HCT116 (cell line): ENCODE measurements at places on chromosomes 11 and 22. TPM values are rescaled to one million over a fixed set of nuclear protein-coding genes. Genes with fewer than 3 reads are reported as not detected.

DNA sequence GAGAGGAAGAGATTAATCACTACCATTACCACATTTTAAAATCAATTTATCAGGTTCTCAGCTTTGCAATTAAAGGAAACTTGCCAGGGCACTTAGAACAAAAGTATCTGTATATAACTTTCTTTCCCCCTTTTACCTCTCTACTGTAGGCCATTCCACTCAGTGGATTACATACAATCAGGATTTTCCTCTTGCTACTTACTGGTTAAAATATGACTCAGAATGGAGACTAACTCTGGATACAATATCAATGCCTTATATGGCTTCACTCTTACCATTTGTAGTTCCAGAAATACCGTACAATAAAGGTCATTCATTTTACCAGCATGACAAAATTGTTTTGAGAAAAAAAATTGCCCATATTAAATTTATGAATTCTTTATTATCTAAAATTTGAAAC, 706.8 kb downstream of the KCNA4 start:
- H3K4me1 ChIP-seq = no peaks in the 10 kb centered on the region
- H3K27me3 ChIP-seq = no peaks in the 10 kb centered on the region
- no peak for DNase-seq
- H3K27ac ChIP-seq = no peak overlapping the region

GRCh38 chr22:48631288-48631863, 1196.3 kb downstream of the BRD1 start:
- no peak overlapping the region for H3K27ac ChIP-seq
- DNase-seq = no peak
- H3K4me3 ChIP-seq = no peak overlapping the region
- H3K4me1 ChIP-seq = no peaks in the 10 kb centered on the region
- H3K27me3 ChIP-seq = peaks cover 4% of the 10 kb centered on the region; the same call in 1 of the 2 replicates

The PLEKHB1 gene
- total RNA-seq = 22.9 TPM

The OR4D5 gene
- total RNA-seq = not detected

The ACER3 gene
- total RNA-seq = 19.1 TPM

GRCh38 chr11:129703846-129704245, 111.8 kb upstream of the TMEM45B start:
- H3K36me3 ChIP-seq = no peaks in the 10 kb centered on the region
- no peak overlapping the region for H3K27ac ChIP-seq
- H3K4me1 ChIP-seq = peaks cover 5% of the 10 kb centered on the region; the same call in 1 of the 2 replicates
- no peak overlapping the region for H3K4me3 ChIP-seq
- H3K27me3 ChIP-seq = no peaks in the 10 kb centered on the region

DNA sequence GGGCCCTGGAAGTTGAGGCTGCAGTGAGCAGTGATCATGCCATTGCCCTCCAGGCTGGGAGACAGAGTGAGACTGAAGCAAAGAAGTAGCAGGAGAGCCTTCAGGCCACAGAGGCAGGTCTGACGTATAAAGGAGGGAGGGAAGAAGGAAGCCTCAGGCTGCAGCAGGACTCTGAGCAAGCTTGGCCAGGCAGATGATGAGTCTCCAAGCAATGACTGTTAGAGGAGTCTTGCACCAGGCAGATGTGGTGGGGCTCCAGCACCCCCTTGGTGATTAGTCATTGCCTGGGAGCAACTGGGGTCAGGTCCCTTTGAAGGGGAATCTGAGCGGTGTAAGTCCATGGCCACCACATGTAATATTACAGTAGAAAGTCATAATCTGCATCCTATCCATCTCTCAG, 36.6 kb upstream of the NFAM1 start:
- no peak overlapping the region for H3K27ac ChIP-seq
- H3K27me3 ChIP-seq = no peaks in the 10 kb centered on the region
- DNase-seq = no peak
- H3K36me3 ChIP-seq = no peaks in the 10 kb centered on the region

DNA sequence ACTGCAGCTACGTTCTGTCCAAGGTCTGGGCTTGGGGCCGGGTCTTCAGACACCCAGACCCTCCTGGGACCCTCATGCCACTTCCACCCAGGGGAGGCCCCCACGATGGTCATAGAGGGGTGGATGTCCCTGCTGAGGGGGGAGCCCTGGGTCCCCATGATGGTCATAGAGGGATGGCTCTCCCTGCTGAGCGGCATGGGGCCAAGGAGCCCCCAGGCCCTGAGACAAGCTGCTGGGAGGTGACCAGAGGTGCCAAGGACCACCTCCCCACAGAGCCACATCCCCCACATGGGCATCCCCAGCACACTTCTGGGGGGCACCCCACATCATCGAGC, 7.2 kb downstream of the MUC5B start:
- no peak overlapping the region for H3K4me3 ChIP-seq
- no peak overlapping the region for H3K27ac ChIP-seq
- H3K36me3 ChIP-seq = no peaks in the 10 kb centered on the region
- H3K4me1 ChIP-seq = no peaks in the 10 kb centered on the region
- no peak for DNase-seq
- H3K27me3 ChIP-seq = no peaks in the 10 kb centered on the region

- no peak overlapping the region for H3K4me3 ChIP-seq
- no peaks in the 10 kb centered on the region for H3K36me3 ChIP-seq
- no peaks in the 10 kb centered on the region for H3K27me3 ChIP-seq
- no peak overlapping the region for H3K27ac ChIP-seq
- no peak for DNase-seq
- peaks cover 48% of the 10 kb centered on the region for H3K4me1 ChIP-seq
These were observed 122.7 kb downstream of the RBFOX2 start for GRCh38 chr22:35905894-35906293.

GRCh38 chr11:86508604-86509587, 134.2 kb downstream of the CCDC81 start:
- H3K4me1 ChIP-seq = peaks cover 12% of the 10 kb centered on the region
- H3K36me3 ChIP-seq = no peaks in the 10 kb centered on the region
- H3K27ac ChIP-seq = no peak overlapping the region
- no peak for DNase-seq

GRCh38 chr11:76526878-76527277, 82.1 kb downstream of the EMSY start:
- no peak overlapping the region for H3K4me3 ChIP-seq
- H3K4me1 ChIP-seq = peaks cover 14% of the 10 kb centered on the region
- DNase-seq = no peak

The LMO2 gene
- total RNA-seq = 2.8 TPM

- no peak overlapping the region for H3K27ac ChIP-seq
- no peaks in the 10 kb centered on the region for H3K27me3 ChIP-seq
- H3K4me3 ChIP-seq = no peak overlapping the region
- no peak for DNase-seq
- no peaks in the 10 kb centered on the region for H3K36me3 ChIP-seq
These were observed 2.9 kb upstream of the MGAT3 start for GRCh38 chr22:39453765-39454378.

DNA sequence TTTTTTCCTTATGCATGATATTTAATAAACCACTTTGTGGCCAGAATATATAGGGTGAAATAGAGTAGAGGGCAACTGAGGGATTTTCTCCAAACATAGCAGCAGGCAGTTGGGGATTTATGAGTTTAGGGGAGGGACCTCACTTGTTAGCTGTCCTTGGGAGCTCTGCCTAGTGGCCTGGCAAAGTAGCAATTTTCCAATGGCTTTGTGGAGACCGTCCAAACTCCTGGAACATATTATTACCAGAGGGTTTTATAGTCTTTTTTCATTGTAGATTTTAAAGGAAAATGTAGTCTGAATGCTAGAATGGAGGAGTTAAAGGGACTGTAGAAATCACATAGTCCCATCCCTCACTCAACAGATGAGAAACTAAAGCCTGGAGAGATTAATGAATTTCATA, 32.3 kb downstream of the AMOTL1 start:
- H3K4me1 ChIP-seq = peaks cover 25% of the 10 kb centered on the region
- no peaks in the 10 kb centered on the region for H3K27me3 ChIP-seq
- no peak for DNase-seq
- no peak overlapping the region for H3K4me3 ChIP-seq
- H3K36me3 ChIP-seq = 0 out of 2 replicates have a peak, but pooled peaks cover 2% of the 10 kb centered on the region
- no peak overlapping the region for H3K27ac ChIP-seq

DNA sequence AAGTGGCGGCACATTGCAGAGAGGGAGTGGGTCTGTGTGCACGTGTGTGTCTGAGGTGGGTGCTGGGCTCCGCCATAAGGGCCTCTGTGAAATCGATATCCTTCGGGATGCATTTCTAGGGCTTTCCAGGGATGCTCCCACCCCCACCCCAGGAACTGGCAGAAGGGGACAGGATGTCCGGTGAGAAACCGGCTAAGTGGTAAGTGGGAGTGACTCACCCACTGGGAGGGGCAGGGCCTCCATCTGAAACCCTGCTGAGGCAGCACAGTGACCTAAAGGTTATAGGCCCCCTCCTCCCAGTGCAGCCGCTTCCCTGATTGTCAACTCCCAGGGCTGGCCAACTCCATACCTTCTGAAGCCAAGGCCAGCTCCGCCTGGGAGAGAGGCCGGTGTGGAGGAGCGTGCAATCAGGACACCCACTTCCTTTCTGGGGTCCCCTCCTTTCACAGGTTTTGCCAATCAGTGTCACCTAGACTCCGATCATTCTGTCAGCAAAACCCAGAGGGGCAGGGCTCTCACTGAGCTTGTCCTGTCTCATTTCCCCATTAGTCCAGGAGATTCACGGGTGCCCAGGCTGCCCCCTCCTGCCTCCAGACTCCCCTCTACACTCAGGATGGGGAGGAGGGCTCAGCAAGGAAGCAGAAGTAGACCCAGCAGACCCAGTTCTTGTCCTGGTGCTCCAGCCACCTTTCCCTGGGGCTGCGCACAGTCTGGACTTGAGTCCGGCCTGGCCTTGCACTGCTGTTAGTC, 44.5 kb downstream of the NECTIN1 start:
- H3K27me3 ChIP-seq = no peaks in the 10 kb centered on the region
- H3K36me3 ChIP-seq = no peaks in the 10 kb centered on the region
- peak overlapping the region; percentile 33; the same call in 1 of the 2 replicates for H3K27ac ChIP-seq
- DNase-seq = no peak

The SPI1 gene
- 0.32 TPM for total RNA-seq

The OR52E8 gene
- total RNA-seq = not detected

- DNase-seq = peak; percentile 40
- peaks cover 17% of the 10 kb centered on the region for H3K4me1 ChIP-seq
- H3K27ac ChIP-seq = peak overlapping the region; percentile 92; the same call in 1 of the 2 replicates
- H3K4me3 ChIP-seq = peak overlapping the region; percentile 72
- H3K36me3 ChIP-seq = peaks cover 17% of the 10 kb centered on the region
- no peaks in the 10 kb centered on the region for H3K27me3 ChIP-seq
These were observed 1.8 kb downstream of the ADSL start for GRCh38 chr22:40348025-40348658.

DNA sequence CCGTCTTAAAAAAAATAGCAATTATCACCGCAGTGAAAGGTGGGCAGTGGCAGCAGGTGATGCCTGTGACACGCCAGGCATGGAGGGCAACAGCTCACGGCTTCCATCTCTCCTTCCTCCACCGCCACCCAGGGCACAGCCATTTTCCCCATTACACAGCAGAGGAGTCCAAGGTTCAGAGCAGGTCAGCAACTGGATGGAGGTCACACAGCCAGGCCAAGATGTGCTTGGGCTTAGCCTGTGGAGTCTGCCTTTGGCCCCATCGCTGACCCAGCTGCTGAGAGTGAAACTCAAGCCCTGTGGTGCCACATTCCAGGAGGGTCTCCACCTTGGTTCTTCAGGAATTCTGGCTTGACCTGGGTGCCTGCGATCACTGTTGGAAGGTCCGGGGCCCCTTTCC, 411.1 kb downstream of the SHANK2 start:
- H3K27ac ChIP-seq = no peak overlapping the region
- H3K4me1 ChIP-seq = no peaks in the 10 kb centered on the region
- DNase-seq = no peak

- no peak overlapping the region for H3K27ac ChIP-seq
- no peak for DNase-seq
- no peak overlapping the region for H3K4me3 ChIP-seq
- no peaks in the 10 kb centered on the region for H3K36me3 ChIP-seq
- H3K4me1 ChIP-seq = peaks cover 4% of the 10 kb centered on the region; the same call in 1 of the 2 replicates
- H3K27me3 ChIP-seq = no peaks in the 10 kb centered on the region
These were observed 38.6 kb upstream of the RBFOX2 start for GRCh38 chr22:36067235-36067558.

GRCh38 chr11:111245425-111245824, at the start of gene POU2AF2:
POU2AF2 (plus strand) TSS chr11:111245725; CDS start chr11:111245854, 129 bp downstream.
- no peak for DNase-seq
- H3K27me3 ChIP-seq = peaks cover 41% of the 10 kb centered on the region
- H3K4me3 ChIP-seq = no peak within 1 kb of the TSS
- H3K27ac ChIP-seq = no peak within 1 kb of the TSS
- no peaks in the 10 kb centered on the region for H3K4me1 ChIP-seq
